ENCODE measurements at places on chromosomes 3 and 15.

DNA sequence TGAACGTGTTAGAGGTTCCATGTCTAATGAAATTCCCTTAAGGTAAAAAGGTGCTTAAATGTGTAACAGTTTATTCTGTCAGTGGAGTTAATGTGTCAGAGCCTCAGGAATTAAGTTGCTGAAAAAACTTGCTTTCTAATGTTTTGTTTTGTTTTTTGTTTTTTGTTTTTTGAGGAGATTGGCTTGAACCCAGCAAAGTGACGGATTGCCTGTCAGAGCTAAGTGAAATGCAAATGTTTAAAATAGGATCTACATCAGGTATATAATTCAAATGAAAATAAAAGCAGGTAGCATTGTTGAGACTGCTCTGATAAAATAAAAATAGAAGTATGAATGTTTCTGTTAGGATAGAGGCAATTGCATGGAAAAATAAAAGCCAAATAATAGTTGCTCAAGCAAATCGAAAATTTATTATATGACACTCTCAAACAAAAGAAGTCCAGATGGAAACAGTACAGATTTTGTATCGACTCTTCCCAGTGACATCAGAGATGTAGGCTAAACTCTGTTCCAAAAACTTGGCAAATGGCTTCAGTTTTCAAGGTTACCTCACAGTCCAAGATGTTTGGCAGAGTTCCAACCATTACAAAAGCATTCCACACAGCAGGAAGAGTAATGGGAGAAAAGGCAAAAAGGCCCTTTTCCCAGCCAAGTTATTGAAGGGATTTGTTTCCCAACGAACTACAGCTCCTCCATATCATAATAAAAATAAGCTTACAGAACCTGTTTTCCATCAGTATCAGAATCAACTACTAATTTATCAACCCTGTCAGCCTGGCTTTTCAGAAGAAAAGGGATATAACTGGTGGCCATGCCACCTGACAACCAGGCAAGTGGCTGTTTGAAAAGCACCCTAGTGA, 291.0 kb downstream of the TBL1XR1 start:
- no peak for DNase-seq

DNA sequence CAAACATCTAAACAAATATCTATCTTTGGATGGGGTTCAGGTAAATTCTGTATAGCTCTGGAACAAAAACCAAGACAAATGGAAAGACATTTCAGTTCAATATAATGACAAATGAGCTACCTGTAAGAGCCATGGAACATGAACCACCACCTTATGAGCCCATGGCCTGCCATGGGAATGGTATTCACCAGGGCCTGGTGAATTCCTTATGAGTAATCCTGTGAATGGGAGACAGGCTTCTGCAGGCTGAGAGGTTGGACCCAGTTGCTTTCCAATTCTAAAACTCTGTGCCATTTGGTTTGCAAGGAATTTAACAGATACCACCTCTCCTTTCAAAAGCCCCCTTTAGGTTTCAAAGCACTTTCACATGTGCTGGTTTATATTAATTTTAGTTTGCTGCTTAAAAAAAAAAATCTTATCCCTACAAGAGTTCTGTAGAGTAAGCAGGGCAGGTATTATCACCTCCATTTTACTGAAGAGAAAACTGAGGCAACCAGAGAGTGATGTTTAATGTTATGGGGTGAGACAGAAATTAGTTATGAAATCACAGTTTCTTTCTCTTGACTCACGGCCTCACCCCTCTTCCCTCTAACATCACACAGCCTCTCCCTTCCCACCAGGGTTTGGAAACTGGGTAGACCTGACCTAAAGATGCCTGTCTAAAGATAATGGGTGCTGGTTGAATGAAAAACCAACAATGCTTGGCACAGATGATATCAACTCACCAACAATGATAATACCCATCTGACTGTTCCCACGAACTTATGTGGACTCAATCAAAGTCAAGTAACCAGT, 397.6 kb upstream of the WNT5A start:
- no peak for DNase-seq

DNA sequence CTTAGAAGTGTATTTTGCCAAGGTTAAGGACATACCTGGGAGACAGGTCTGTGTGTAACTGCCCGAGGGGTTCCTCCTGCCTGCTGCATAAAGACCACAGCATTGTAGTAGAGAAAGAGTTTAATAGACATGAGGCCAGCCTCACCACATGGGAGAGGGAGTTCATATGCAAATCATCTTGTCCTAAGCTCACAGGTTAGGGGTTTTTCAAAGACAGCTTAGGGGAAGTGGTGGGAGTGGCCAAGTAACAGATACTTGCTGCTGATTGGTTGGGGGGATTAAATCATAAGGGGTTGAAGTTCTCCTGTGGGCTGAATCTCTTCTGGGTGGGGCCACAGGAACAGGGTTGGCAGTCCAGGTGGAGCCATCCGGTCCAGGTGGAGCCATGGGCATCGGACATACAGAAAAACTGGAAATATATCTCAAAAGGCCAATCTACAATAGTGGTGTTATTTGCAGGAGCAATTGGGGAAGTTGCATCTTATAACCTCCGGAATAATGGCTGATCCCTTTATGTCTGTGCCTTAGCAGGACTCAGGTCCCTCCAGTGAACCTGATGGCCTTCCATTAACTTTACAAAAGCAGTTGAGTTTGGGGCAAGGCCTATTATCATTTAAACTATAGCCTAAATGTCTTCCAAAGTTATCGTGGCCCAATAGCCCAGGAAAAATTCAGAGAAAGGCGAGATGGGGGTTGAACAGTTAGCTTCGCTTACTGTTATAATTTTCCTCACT, 86.0 kb upstream of the MFGE8 start:
- DNase-seq = no peak

DNA sequence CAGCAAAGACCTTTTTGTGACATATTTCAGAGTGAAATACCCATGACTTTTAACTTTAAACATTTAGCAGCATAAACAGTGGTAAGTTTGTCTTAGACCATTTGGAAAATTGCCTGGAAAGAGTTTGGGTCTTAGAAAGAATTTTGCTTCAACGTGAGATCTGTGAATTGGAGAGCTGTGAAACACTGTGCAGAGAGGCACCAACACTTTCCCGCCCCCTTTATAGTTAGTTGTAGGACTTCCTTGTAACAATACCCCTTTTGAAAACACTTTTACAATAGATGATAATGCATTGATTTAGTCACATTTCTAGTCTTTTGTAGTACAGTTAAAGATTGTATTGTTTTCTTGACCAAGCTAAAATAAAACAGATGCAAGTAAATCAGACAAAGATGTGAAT, 43.5 kb upstream of the MBNL1 start:
- no peak for DNase-seq

DNA sequence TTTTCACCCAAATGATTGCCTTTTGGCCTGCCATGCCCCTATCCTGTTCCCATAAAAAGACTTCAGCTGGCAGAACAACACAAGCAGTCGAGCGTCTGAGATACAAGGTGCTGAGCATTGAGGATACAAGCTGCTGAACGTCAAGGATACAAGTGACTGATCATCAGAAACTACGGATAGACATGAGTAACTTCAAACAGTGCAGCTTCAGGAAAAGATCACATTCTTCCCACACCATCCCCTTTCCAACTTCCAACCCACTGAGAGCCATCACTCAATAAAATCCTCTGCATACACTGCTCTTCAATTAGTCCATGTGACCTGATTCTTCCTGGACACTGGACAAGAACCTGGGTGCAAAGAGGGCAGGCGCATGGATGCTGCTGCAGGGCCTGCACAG, 1198.9 kb downstream of the ROBO2 start:
- no peak for DNase-seq

DNA sequence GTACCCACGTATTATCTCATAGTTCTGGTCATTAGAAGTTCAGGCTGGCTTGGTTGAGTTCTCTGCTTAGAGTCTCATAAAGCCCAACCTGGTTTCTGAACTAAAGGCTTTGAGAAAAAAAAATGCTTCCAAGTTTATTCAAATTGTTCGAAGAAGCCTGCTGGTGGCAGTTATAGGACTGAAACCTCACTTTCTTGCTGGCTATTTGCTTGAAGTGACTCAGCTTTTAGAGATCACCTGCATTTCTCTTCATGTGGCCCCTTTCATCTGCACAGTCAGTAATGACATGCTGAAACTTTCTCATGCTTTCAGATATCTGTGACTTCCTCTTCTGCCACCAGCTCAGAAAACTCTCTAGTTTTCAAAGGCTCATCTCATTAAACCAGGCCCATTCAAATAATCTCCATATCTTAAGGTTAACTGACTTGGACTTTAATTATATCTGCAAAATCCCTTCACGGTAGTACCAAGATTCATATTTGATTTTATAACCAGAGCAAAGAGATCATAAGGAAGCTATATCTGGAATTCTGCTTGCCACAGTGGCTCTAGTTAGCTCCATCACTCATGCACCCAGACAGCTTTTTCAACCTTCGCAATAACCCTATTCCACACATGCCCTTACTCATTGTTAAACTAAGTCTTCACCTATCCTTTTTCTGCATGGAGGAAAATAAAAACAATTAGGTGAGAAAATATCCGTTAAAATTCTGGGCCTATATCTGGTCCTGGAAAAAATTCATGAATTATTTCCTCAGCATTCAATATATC, 433.8 kb upstream of the CBLB start:
- no peak for DNase-seq

GRCh38 chr3:100709842-100710260, 557 bp downstream of the TFG start:
- DNase-seq = peak; percentile 7

DNA sequence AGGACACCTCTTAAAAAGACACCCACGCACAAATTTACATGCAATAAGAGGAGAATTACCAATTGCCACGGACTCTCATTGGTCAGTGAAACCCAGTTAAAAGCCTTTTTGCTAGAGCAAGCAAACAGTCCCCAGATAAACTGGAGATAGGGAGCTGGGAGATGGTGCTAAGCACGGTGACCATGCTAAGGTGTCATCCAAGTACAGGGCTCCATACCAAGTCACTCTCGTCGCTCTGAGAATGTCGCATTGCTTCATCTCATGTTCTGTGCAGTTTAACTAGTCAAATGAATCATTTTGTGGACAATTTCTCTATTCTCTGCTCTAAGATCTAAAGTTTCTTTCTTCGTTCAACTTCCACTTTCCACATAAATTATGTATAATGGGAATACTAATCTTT, 581.9 kb downstream of the AGBL1 start:
- no peak for DNase-seq

GRCh38 chr3:167031364-167032049, 348.6 kb downstream of the ZBBX start:
- DNase-seq = no peak

GRCh38 chr3:40096661-40097111, 212.8 kb upstream of the EIF1B start:
- no peak for DNase-seq

DNA sequence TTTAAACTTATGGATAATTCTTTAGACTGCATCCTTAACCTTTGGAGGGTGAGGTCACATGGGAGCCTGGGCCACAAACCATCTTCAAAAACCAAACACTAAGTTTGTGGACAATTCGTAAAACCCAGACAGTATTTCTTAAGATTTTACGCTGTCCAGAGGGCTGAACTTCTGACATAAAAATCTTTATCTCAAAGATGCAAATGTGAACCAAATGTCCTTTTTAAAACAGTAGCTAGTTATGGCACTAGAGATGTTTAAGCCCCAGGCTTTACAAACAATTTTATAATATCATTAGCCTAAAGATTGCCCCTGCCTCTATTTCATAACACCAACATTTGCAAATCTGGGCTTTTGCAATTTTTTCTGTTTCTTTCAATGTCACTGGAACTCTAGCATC, 287.2 kb downstream of the SATB1 start:
- no peak for DNase-seq

DNA sequence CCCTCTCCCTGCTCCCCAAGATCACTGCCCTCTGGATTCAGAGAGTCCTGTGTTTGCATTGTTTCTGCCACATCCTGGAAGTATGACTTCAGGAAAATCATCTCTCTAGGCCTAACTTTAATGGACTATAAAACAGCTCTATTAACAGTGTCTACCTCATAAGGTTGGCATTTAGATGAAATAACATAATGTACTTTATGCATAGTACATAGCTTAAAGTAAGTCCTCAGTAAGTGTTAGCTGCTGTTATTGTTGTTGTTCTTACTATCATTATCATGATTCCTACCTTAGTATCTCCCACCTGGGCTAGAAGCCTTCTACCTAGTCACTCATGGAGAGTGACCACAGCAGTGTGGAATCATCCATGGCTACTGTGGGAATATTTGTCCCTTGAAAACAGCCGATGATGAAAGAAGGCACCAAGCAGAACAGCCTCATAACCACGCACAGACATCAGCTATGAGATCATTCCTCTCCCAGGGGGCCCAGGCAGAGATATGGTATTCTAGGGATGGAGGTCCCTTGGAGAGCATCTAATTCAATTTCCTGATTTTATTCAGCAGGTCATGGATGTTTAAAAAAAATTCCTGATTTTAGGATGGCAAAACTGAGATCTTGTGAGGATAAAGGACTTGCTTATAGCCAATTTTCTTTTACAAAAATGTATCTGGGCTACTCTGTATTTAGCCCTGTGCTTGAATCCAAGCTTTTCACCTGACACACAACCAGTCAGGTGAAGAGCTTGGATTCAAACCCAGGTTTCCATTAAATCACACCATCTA, 1.9 kb downstream of the FSD2 start:
- DNase-seq = no peak

- DNase-seq = no peak
These were observed 51.9 kb upstream of the KLF13 start for GRCh38 chr15:31274496-31275330.

- DNase-seq = no peak
These were observed 36.3 kb upstream of the MEX3B start for GRCh38 chr15:82081914-82082762.

DNA sequence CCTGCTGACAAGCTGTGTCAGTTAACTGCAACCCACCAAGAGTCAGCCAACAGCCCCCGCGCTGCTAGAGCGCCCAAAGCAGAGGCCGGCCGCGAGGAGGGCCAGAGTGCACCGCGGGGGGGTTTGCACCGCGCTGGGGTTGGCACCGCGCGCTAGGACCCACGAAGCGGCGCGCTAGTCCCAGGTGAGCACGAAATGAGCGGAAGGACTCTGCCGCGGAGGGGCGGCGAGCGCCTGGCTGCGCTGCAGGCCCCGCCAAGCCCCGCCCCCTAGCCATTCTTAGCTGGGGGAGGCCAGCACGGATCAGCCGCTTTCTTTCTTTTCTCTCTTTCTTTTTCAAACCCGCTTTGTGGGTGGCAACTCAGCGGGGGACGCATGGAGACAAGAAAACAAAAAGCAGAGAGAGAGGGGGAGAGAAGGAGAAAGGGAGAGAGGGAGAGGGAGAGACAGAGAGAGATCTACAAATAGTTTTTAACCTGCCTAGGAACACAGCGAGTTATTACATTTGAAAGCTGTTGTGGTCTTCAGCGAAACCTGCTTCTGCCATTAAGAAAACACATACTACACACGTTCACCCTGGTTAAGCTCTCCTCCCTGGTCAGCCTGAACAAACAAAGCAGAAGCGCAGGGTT, 6.9 kb upstream of the FOXB1 start:
- peak; percentile 70 for DNase-seq

All from activated T-cell treated with anti-CD3 and anti-CD28 coated beads for 48 hours (primary cell).